Central memory CD4-positive, alpha-beta T cell (primary cell): ENCODE measurements at places on chromosomes 16 and 17.

GRCh38 chr17:10687499-10687898, 9.8 kb downstream of the SCO1 start:
- no peak for DNase-seq

DNA sequence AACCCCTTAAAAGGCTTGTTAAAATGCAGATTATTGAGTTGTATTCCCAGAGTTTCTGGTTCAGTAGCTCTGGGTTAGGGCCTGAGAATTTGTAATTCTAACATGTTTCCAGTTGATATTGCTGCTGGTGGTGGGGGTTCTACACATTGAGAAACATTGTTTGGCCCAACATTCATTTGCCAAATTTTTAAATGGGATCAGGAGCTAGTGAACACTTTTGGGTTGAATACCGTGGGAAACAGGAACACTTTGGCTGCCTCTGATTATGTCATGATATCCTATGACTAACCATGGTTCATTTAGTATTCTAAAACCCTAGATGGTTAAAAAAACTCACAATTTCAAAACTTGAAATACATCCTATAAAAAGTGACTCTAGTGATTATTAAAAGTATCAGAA, 89.3 kb downstream of the RPGRIP1L start:
- no peak for DNase-seq

DNA sequence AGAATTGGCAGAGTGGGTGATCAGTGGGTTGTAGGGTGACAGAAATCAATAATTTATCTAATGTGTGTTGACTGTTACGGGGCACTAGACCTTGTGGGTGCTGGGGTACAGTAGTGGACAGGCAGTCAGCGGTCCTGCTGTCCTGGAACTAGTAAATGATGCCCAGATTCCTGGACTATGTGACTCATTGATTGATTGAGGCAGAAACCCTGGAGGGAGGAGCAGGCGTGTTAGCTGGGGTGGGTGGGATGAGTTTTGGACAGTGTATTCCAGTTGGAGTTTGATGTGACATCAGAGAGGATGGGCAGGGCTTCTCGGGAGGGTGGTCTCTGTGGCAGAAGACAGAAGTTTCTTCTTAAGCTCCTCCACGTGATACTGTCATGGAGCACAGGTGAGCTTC, 24.4 kb downstream of the PRMT7 start:
- no peak for DNase-seq

GRCh38 chr17:75995385-75995925, 5.2 kb upstream of the CDK3 start:
- DNase-seq: no peak

- DNase-seq: no peak
Observed at GRCh38 chr17:17493986-17494466, 2.2 kb downstream of the RASD1 start.

DNA sequence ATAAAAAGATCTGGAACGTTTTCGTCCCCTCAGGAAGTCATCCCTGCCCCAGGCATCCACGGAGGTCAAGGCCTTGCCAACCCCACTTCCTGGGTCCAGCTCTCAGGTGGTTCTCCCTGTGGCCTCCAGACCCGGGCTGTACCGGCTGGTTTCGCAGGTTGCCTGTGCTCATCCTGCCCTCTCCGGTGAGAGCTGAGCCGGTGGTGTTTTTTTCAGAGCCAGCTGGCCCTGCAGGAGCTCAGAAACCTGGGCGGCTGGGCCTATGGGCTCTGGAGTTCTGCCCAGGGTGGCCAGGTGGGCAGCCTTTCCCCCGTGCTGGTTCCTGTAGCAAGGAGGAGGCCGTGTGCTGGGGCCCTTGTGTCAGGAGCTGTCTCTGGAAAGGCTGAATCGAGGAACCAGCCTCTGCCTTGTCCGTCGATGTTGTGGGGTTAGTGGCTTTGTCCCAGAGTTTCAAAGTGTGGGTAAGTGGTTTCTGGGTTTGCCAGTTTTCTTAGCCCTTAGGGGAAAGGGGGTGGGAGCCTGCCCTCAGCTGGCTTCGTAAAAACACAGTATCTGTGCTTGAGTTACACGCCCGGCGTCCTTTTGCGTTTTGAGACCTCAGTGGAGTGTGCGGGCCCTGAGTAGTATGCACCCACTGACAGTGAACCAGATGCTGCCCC, 23.6 kb downstream of the C16orf90 start:
- no peak for DNase-seq

DNA sequence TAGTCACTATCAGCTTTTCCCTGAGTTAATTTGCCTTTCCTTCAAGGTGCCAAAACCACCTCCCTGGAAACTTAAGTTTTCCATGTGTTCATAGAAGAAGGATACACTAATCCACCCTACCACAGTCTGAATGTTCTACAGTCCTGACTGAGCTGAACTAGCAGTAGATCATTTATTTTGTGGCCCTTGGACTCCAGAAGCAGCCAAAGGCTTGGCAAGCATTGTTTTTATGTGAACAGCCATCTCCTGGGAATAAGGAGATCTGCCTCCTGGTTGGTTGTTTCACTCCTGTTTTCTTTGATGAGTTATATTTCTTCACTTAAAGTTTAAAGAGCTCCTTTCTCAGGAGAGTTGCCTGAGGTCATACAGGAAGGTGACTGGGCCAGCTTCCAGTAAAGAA, 634.6 kb upstream of the SOX9 start:
- DNase-seq: no peak

- DNase-seq: no peak
Observed at GRCh38 chr17:28807925-28808634, 34.5 kb downstream of the FAM222B start.

- DNase-seq: no peak
Observed at GRCh38 chr16:8910811-8911210, 28.7 kb downstream of the LITAFD start.

DNA sequence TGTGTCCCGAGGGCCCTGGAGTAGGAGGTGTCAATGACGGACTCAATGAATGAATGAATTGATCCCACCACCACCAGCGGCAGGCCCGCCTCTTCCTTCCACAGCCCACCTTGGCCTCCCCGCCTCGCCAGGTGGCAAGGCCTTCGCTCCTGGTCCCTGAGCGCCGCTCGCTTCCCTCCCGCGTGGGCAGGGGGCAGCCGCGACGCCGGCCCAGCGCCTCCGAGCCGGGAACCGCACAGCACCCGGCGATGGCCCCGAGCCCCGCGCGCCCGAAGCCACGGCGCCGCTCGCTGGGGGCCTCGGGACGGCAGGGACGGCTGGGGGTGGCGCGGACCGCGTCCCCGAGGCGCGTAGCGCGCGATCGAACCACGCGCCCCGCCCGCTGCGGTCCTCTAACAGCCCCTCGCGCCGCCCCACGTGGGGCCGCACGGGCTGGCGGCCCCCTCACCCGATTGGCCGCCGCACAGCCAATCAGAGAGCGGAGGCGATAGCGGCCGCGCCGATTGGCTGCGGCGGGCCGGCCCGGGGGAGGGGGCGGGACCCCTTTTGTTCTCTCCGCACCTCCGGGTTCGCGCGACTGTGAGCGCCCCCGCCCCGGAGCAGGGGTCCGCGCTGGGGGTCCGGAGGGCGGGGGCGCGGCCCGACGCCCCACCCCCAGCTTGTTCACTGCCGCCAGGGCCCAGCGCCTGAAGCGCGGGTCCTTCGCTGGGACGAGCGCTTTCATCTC, 31.4 kb downstream of the ACTG1 start:
- DNase-seq: peak; percentile 51

DNA sequence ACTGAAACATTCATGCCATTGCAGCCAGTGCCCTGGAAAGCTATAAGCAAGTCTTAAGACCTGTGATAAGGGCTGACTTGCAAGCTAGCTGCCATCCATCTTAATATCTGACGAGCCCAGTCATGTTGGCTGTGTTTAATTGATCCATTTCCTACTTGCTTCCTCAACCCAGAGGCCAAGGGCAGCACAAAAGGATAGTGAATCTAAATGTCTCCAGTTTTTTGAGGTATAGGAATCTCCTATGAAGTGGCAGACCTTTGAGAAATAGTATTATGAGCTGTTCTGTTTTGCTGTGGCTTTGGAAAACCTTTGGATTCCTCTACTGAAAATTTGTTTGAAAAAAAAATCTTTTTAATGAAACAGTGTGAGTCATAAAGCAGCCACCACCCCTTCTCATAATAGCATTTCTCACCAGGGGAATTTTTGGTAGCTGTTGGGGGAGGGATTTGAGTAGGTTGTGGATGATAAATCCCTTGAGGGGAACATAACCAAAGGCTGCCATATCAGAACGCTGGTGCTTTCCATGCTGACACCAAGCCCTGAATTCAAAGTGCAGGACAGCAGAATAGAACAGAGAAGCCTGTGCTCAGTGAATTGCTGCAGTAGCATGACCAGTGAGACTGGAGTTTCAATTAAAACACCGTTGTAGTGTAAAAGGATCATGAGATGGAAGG, 12.9 kb downstream of the ZNRF1 start:
- peak; percentile 25 for DNase-seq

DNA sequence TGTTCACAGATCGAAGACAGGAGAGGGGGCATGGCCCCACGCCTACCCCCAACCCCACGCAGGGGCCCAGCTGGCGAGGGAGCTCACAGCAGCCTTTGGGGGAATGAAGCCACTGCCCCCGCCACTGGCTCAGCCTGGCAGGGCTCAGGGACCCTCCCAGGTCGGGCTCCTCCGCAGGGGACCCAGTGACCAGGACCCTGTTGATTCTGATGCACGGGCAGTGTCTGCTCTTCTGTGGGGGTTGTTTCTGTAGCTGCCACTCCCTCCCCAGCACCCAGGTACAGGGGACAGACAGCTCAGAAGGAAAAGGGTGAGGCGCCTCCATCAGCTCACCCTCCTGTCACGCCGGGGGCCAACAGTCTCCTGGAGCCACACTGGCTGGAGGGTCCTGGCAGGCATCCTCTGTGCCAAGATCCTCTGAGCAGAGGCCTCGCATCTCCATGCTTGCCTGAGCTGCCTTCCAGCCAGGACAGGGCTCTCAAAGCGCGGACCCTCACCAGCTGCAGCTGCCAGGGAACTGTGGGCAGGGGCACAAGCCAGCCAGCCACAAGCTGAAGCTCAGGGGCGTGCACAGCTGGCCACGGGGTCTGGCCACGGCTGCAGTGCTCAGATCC, 49.1 kb downstream of the ZNF778 start:
- DNase-seq: no peak

- no peak for DNase-seq
Observed at GRCh38 chr17:39486242-39486641, 25.0 kb downstream of the CDK12 start.

DNA sequence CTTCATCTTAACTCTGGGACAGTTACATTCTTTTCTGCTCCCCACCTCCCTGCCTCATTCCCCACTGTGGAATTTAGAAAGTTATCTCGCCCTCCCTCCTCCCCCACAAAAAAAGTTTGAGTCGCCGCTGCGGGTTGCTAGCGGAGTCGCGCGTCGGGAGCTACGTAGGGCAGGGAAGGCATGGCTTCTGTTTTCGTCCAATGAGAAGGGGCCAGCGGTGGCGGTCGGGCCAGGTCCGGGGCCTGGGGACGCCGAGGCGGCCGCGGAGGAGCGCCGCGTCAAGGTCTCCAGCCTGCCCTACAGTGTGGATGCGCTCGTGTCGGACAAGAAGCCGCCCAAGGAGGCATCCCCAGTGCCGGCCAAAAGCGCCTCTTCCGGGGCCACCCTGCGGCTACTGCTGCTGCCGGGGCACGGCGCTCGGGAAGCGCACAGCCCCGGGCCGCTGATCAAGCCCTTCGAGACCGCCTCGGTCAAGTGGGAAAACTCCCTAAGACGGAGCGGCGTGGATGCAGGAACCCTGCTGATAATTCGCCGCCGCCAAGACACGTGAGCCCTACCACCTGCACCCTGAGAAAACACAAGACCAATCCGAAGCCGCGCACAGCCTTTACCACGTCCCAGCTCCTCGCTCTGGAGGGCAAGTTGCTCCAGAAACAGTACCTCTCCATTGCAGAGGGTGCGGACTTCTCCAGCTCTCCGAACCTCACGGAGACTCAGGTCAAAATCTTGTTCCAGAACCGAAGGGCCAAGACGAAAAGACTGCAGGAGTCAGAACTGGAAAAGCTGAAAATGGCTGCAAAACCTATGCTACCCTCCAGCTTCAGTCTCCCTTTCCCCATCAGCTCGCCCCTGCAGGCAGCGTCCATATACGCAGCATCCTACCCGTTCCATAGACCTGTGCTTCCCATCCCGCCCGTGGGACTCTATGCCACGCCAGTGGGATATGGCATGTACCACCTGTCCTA, 8.9 kb downstream of the OR4D1 start:
- DNase-seq: peak; percentile 62

DNA sequence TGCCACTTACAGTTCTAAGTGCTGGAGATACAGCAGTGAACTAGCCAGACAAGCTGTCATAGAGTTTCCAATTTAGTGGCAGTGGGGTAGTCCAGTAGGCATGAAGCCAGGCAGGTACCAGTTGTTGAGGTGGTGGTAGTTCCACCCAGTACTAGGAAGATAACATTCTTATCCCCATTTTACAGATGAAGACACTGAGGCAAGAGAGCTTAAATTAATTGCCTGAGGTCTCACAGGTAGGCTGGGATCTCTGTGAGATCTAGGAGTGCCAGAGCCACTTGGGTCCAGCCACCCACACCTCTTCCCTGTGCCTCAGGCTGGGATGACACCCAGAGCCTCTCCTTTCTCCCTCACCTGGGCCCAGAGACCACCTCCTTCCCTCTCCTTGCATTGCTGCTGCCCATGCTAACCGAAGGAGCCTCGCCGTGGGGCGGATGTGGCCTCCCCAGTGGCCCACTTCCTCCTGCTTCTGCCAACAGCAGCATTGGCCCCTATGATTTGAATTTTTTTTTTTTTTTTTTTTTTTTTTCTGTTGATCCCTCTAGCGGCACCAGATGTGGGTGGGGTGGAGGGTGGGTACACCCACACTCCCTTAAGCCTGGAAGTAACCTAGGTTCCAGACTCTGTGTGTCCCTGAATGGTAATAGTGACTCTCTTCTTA, 114.0 kb downstream of the PRKCB start:
- peak; percentile 79 for DNase-seq

DNA sequence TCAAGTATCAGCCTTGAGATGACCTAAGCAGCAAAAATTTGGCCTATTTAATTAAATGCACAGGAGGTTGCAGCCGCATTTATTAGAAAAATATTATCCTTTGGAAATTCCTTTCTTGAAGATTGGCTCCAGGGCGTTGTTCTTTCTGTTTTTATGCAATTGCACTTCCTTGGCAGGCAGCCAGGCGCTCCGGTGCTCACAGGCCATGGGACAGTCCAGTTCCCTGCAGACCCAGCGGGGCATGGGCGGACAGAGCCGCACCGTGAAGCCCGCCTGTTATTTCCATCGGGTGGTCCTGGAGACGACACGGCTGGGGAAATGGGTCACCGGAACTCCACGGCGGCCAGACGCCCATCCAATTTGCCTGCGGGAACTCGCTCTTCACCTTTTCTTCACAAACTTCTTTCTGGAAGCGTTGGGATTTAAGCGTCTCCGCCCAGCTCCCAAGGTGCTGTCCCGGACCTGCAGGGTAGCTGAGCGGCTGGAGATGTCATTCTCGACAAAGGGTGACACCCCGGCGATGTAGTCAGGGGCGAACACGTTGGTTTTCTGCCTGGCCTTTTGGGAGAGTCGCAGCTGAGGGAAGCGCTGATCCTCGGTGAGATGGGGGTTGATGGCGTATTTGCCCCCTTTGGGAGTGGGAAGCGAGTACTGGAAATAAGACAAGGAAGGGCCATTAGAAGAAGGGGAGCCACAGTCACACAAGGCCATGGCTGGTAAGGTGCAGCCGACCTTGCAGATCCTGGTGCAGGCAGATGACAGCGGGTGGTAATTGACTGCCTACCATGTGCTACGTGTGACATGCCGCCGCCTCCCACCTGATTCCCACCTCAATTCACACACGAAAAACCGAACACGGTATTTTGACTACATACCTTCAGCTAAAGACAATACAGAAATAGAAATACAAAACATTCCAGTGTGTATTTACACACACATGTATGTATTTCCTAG, 12.5 kb downstream of the NOB1 start:
- no peak for DNase-seq

- no peak for DNase-seq
Observed at GRCh38 chr17:69470702-69471101, 56.2 kb downstream of the MAP2K6 start.

- DNase-seq: no peak
Observed at GRCh38 chr17:47674499-47674898, 19.5 kb upstream of the TBKBP1 start.
